Breast epithelium (tissue), 4 donors: ENCODE measurements at places on chromosomes 7 and 10. TPM values are rescaled to one million over a fixed set of nuclear protein-coding genes. Genes with fewer than 3 reads are reported as not detected.

DNA sequence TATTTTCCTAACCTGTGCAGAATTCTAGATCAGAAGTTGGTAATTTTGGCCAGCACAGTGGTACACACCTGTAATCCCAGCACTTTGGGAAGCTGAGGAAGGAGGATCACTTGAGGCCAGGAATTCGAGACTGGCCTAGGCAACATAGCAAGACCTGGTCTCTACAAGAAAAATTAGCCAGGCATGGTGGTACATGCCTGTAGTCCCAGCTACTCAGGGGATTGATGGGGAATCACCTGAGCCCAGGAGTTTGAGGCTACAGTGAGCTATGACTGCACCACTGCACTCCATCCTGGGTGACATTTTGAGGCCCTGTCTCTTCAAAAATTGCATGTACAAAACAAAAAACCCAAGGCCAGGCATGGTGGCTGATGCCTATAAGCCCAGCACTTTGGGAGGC, 8.6 kb downstream of the PGAM1 start:
- no peak for DNase-seq

DNA sequence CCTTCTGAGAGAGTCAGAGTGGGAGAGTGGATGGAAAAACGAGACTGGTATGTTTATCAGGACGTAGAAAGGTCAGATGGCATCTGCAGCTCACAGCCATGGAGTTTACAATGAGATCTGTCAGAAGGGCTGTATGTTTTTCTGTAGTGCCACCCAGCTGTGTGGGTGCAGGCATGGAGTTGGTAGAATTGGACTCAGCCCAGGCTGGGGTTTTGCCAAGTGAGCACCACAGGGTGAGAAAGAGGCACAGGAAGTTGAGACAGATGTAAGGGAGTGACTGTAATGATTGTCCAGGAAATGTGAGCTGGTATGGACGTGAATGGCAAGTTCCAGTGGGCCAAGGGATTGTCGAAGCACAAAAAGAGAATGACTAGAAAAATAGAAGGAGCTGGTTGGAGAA, 9.1 kb upstream of the ZYX start:
- DNase-seq, result no peak

DNA sequence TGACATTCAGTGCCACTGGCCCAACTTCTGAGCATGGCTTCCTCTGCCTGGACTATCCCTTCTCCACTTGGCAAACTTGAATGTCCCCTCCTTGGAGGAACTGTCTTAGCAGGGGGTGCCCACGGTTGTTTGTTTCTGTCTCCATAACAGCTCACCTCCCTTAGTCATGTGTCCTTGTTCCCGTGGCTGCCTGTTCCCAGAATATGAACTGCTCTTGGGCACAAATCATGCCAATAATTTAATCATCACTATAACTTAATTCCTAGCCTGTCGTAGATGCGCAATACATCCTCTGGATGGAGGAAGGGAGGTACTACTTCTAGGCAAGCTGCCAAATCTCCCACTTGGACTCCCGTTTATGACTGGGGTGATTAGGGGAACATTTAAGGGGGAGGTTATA, 173.1 kb downstream of the MYOF start:
- DNase-seq, result no peak

GRCh38 chr10:23381298-23382040, 36.9 kb upstream of the C10orf67 start:
- no peak for DNase-seq

GRCh38 chr10:133123050-133123745, 35.5 kb downstream of the ADGRA1 start:
- DNase-seq, result no peak

GRCh38 chr10:10915215-10915614, 102.5 kb upstream of the CELF2 start:
- DNase-seq, result no peak

- no peak for DNase-seq
These were observed 828 bp upstream of the CFAP70 start for GRCh38 chr10:73359492-73359891.

GRCh38 chr10:107589081-107589480, 424.6 kb upstream of the SORCS1 start:
- DNase-seq, result no peak

DNA sequence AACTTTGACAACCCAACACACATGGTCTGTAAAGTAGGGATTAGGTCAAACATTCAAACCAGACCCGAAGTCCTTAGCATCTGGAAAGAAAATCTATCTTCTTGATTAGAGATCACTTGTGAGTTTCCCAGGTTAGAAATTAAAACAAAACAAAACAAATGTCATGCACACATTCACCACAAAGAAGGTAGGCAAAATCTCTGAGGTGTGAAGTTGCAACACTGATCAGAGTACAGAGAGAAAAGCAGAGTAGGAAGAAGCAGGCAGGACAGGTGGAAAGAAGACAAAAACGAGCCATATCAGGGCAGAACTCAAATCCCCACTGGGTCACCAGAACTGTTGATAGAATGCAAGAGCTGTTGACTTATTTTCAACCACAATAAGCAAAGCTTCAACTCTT, 102.8 kb upstream of the THSD7A start:
- no peak for DNase-seq

DNA sequence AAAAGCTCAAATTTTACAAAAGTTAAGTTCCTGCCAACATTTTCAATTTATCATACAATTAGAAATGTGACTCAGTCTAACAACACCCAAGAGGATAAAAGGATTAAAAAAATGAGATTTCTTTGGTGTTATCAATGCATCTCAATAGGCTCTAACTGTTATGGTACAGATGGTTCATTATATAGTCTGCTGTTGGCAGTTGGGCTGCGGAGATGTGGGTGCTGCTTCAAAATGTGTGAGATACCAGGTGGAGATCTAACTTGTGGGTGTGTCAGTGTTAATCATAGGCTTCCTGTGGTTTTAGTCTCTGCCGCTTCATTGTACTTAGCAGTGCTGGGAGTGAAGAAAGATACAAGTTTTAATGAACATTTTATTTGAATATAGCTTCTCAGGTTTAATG, 231.2 kb downstream of the EXOC4 start:
- DNase-seq, result no peak

DNA sequence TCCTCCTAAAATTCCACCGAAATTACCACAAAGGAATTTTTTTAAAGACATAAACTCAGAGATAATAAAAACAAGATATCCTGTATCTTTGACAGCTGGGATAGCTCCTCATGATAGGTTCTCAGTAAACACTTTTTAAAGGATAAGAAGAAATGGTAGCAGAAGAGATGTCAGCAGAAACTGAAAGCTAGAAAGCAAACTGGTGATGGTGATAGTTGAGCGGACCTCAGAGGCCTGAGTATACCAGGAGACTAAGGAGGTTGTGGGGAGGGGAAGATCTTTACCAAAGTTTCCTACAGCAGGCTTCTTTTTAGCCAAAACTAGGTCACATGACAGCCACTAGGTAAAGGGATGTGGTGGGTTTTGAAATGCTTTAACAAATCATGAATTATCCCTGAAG, 22.5 kb downstream of the PCGF5 start:
- no peak for DNase-seq

DNA sequence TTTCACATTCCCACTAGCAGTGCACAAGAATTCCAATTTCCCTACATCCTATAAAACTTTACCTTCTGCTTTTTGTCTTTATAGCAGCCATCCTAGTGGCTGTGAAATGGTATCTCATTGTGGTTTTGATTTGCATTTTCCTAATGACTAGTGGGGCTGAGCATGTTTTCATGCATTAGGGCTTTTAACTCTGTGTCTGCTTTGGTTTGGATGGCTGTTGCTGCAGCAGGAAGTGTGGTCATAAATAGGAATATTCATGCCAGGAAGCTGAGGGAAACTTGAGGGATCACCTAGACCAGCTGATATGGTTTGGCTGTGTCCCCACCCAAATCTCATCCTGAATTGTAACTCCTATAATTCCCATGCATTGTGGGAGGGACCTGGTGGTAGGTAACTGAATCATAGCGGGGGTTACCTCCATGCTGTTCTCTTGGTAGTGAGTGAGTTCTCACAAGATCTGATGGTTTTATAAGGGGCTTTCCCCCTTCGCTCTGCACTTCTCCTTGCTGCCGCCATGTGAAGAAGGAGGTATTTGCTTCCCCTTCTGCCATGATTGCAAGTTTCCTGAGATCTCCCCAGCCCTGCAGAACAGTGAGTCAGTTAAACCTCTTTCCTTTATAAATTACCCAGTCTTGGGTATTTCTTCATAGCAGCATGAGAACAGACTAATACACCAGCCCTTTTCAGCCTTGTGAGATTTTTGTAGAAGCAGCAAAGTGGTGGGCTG, 181.8 kb upstream of the PITRM1 start:
- DNase-seq, result no peak

- DNase-seq, result no peak
These were observed 539.7 kb downstream of the GATA3 start for GRCh38 chr10:8594176-8594575.

- DNase-seq, result no peak
These were observed 597 bp downstream of the SND1 start for GRCh38 chr7:127652333-127653248.

DNA sequence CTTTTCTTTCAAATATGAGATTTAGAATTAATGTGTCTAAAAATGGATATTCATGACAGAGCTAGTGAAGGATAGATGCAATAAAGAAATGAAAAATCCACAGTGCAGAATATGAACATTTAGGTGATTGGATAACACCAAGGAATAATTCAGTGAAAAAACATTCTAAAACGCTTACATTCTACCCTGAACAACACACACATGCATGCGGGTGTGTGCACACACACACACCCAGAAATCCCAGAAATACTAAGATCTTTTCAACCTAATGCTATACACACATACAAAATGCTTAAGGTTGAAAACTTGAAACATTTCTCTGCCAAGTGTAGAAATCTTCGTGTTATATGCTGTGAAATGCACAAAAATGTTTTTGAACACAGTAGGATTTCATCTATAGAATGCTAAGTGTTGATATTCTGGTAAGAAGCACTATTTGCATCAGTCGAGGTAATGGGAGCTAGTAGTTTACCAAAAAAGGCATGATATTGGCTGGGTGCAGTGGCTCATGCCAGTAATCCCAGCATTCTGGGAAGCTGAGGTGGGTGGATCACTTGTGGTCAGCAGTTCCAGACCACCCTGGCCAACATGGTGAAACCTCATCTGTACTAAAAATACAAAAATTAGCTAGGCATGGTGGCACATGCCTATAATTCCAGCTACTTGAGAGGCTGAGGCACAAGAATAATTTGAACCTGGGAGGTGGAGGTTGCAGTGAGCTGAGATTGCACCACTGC, 600.6 kb downstream of the PHTF2 start:
- no peak for DNase-seq

GRCh38 chr10:97089209-97089870, 96.4 kb downstream of the SLIT1 start:
- DNase-seq, result no peak

DNA sequence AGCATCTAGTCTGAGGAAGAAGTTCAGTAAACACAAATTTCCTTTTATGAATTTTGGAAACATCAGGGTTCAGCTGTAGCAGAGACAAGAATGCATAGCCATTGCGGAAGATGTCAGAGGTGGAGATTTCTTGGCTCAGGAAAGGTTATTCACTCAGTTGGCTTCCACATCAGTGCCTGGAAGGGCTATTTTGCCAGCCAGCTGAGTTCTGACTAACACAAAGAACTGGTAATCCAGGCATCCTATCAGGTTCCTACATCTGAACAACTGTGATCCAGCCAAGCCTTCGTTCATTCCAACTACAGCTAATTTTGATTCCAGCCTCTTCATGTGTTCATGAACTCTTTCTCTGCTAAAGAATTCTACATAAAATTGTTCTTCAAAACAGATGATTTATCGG, 965.6 kb downstream of the XPNPEP1 start:
- DNase-seq, result no peak

GRCh38 chr10:120085096-120085796, 192.7 kb downstream of the SEC23IP start:
- DNase-seq, result no peak

- DNase-seq, result no peak
These were observed 115.0 kb downstream of the PLXDC2 start for GRCh38 chr10:19930936-19931893.

DNA sequence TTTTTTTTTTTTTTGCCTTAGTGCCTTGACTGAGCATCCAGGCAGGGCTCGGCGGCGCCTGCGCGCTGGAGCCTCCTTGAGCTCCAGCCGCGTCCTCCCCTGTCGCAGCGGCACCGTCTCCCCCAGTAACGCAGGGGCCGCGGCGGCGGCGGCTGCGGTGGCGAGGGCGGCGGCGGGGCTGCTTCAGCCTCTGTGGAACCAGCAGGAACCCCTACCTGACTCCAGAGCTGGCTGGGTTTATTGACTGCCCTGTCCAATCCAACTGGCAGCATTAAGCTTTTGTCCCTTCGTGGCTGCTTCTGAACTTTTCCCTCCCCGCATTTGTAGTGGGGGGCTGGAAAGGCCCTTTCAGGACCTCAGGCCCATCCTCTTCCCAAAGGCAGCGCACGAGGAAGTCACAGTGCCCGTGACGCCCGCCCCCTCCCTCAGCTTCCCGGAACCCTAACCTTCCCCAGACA, at the start of gene GPR85:
GPR85 (minus strand) TSS at position 397 of the 458 bp plus-strand sequence. CDS start 2,106 bp downstream, outside the sequence.
- DNase-seq, result peak; percentile 24

The ARL3 gene
- total RNA-seq, result 5.1 TPM

The CPA4 gene
- total RNA-seq, result 2.0 TPM

The KCP gene
- total RNA-seq, result 2.2 TPM

The SLC26A3 gene
- not detected for total RNA-seq

The COL1A2 gene
- 300 TPM for total RNA-seq

The MSMB gene
- total RNA-seq, result 7.2 TPM

The MCU gene
- total RNA-seq, result 11.7 TPM

The NPFFR1 gene
- total RNA-seq, result not detected

The INHBA gene
- 0.59 TPM for total RNA-seq

The FXYD4 gene
- not detected for total RNA-seq

The ITGB8 gene
- 1.6 TPM for total RNA-seq

The GIMAP6 gene
- total RNA-seq, result 35.2 TPM

The OGDHL gene
- not detected for total RNA-seq

The LIPM gene
- total RNA-seq, result not detected

The MUC3A gene
- 0.16 TPM for total RNA-seq

The MSS51 gene
- 2.9 TPM for total RNA-seq

The GLI3 gene
- 29.9 TPM for total RNA-seq

The SGPL1 gene
- 52.2 TPM for total RNA-seq

The OR13A1 gene
- 0.15 TPM for total RNA-seq

The HGF gene
- 15.7 TPM for total RNA-seq

The ACHE gene
- total RNA-seq, result 3.2 TPM

The TMEM236 gene
- total RNA-seq, result 0.59 TPM

The VGF gene
- total RNA-seq, result not detected

The SLC39A12 gene
- under 0.01 TPM for total RNA-seq
